ENCODE measurements at places on chromosomes 7 and 10.
A peak's percentile ranks its signal among the peaks of the same experiment; 100 is the strongest.

- peak; percentile 38 for DNase-seq
Measured at GRCh38 chr10:52951824-52952223, 179.2 kb upstream of the MBL2 start.

GRCh38 chr7:66150471-66150870, 35.8 kb downstream of the CRCP start:
- DNase-seq, result peak; percentile 84

DNA sequence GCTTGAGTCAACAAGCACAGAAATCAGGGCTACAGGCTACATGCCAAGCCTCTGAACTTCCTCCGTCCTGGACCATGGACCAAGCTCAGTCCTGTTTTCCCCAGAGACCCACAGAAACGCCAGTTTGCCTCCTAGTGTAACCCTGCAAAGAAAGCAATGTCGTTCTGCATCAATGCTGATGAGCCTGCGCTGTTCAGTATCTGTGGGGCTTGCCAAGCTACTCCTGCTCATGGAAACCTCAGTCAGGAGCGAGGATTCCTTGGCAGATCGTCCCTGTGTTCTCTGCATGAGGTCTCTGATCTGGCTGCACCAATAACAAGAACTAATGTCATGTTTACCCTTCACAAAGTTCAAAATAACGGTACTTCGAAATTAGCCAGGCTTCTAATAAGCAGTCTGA, 495.5 kb upstream of the C7orf33 start:
- DNase-seq, result no peak

DNA sequence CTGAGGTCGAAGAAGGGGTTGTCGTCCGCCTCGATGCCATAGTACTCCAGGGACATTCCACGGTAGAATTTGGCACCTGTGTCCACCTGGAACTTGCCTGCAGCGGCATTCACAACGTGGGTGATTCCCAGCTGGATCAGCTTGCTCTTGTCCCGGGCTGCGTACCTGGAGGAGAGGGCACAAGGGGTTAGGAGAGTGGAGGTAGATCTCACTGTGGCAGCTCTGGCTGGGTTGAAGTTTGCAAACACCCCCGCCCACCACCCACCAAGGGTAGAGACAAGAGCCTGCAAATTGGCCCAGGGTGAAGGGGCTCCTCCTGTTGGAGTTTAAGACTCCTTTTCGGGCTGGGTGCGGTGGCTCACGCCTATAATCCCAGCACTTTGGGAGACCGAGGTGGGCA, 15.8 kb upstream of the SAMD8 start:
- DNase-seq, result no peak

GRCh38 chr10:104540181-104540580, 100.9 kb upstream of the SORCS3 start:
- no peak for DNase-seq

DNA sequence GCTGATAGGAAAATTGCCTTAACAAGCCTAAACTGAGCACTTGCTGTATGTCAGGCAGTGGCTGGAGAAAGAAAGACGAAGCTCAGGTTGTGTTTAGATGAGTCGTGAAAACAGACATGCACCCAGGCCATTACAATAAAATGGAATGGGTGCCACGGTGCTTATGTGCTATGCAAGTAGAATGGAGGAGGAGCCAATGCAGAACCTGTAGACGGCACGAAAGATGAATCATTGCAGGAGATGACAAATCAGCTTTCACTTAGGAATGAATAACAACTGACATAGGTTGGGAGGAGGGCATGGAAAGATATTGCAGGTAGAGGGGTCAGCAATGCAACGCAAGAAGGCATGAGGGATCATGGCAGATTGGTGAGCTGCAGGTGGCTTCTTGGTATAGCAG, 61.2 kb upstream of the ARHGAP21 start:
- DNase-seq, result no peak

GRCh38 chr10:75959912-75960311, 528.5 kb downstream of the LRMDA start:
- DNase-seq, result no peak

All from EH (cell line).